Upper lobe of left lung (tissue), 6 donors: ENCODE measurements at places on chromosomes 12 and 14. TPM values are rescaled to one million over a fixed set of nuclear protein-coding genes. Genes with fewer than 3 reads are reported as not detected.
A peak's percentile ranks its signal among the peaks of the same experiment; 100 is the strongest.

Gene LRIG3
- 18.3 TPM for total RNA-seq

Gene TSPAN19
- 21.0 TPM for total RNA-seq

Gene NTN4
- total RNA-seq: 89.1 TPM

Gene MORN3
- 1.4 TPM for total RNA-seq

Gene CD163
- total RNA-seq: 267 TPM

Gene HOXC11
- total RNA-seq: not detected

- no peak for DNase-seq
Observed at GRCh38 chr12:100656141-100656540, 82.7 kb downstream of the GAS2L3 start.

- DNase-seq: peak; percentile 91
Observed at GRCh38 chr14:73728717-73729330, 14.6 kb upstream of the PNMA1 start.

- no peak for DNase-seq
Observed at GRCh38 chr12:82968631-82969367, 282.1 kb downstream of the TMTC2 start.

DNA sequence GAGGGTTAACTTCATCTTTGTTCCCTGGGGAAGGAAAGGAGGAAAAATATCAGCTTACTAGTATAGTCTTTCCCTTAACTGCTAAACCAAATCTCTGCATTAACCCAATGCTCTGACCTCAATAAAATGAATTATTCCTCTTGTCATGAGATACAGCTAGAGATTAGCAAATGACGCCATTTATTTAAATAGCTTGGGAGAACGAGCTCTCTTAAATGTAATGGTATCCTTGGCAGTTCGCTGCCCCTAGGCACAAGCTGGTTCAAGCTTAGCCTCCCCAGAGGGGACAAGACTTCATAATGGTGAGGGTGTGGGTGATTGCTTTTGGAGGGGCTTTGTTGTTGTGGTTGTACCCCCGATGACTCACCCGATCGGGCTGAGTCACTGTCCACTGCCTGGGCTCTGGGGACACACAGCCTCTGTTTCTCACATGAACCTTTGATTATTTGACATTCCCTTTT is 19.6 kb downstream of the FNTB start:
- DNase-seq: no peak

GRCh38 chr14:69317102-69317755 is 57.3 kb downstream of the GALNT16 start:
- no peak for DNase-seq

DNA sequence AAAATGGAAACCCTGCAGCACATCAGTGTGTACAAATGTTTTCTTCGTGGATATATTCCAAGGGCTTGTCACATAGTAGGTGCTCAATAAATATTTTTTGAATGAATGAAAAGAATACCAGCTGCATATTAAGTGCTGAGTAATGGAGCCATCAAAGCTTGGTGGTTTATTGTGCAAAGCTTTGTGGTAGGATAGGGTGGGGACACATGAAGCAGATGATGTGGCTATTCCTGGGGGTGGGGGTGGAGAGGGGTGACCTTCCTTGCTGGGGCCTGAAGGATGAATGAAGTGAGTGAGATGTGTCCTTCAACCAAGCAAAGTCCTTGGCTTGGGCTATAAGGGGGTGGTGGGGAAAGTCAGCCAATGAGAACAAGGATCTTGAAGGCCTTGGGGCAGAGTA is 4.3 kb upstream of the KRT81 start:
- DNase-seq: no peak

- DNase-seq: no peak
Observed at GRCh38 chr14:87971010-87971409, 22.0 kb downstream of the GALC start.

- no peak for DNase-seq
Observed at GRCh38 chr12:3038926-3039510, 38.2 kb upstream of the TSPAN9 start.

DNA sequence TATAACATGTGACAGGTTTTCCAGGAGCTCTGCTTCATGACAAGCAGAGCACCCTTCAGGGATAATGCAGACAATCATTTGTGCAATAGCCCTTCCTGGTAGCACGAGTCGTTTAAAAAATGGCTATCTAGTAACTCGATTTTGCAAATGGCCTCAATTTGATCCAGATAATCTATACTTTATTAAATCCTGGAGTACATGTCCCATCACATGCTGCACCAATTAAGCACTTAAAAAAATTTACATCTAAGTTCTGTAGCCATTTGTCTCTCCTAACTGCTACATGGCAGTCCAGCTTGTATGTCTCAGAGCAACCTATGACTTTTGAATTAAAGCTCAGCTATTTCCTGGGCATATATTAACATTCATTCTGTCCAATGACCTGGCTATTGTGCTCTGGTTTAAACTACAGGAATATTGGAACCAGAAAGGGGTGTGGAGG is 79.8 kb downstream of the TTC8 start:
- no peak for DNase-seq

GRCh38 chr14:69260861-69261564 is 1.1 kb downstream of the GALNT16 start:
- DNase-seq: peak; percentile 33
